ENCODE measurements at places on chromosomes 4 and X.

GRCh38 chr4:35939751-35940150 lies 304.6 kb downstream of the ARAP2 start:
- DNase-seq, result no peak

DNA sequence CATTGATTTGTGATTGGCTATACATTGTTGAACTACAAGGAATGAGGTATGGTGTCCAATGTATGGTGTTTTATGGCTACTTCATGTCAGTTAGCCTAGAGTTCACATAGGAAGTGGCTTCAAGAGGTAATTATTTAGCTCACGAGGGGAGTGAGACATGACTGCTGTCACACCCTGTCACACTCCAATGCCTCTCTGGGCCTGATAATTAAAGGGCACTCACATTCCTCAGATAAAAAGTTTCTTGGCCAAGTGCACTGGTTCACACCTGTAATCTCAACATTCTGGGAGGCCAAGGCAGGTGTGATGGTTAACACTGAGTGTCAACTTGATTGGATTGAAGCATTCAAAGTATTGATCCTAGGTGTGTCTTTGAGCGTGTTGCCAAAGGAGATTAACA lies 65.0 kb upstream of the DDX60 start:
- DNase-seq, result no peak

DNA sequence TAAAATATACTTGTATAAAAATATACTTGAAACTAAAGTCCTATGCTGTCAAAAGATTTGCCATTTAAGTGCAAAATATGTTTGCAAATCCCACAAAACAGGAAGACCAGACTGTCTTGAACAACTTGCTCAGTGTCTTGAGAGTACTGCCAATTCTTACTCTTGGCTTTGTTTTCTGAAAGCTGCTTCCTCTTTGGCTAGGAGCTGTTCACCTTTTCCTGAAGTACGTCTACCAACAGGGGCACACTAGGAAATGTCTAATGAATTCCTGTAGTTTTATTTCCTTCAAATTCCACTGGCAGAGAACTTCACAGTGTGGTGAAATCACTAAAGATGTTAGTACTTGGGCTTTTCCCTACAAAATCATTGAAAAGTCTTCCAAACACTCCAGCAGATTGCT lies 46.4 kb upstream of the ABCG2 start:
- no peak for DNase-seq

DNA sequence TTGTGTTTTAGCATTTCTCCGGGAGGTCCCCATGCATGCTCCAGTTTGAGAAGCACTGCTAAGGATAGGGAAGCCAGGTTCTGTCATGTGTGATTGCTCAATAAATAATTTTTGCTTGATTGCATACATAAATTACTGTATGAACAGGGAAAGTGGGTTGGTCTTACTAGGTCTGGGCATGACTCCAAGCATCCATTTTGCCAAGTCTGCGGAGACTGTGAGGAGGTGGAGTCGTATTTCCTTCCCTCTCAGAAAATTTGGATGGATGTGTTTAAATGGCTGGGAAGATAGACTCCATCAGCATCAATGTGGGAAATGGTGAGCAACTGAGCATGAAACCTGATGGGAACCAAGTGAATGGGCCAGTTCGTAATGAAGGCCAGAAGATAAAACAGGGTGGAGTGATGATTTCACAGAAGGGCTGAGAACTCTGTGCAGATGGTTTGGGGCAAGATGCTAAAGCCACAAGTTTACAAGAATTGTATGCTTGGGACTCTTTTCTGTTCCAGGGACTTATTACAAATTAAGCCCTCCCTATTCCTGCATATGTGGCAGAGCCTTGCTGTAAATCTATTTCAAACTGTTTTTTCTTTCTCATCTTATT lies 84.1 kb downstream of the NHS start:
- no peak for DNase-seq

DNA sequence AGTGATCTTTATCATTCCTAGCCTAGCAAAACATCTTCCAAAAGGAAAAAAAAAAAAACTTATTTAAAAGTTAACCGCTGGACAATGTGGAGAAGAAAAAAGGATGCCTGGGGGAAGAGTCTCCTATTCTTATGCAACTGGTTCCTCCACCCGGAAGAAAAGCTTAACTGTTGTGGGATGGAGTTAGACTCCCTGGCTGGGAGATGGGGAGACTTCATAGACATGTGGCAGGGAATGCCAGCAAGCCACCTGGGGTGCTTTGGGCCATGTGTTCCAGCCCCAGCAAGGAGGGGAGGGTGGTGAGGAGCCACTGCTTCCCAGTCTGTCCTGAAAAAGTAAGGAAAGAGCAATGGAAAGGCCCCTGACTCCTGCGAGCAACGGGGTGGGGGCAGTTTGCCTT lies 119.4 kb upstream of the SPIN4 start:
- no peak for DNase-seq

GRCh38 chr4:110869862-110870572 lies 247.1 kb upstream of the PITX2 start:
- DNase-seq, result no peak

DNA sequence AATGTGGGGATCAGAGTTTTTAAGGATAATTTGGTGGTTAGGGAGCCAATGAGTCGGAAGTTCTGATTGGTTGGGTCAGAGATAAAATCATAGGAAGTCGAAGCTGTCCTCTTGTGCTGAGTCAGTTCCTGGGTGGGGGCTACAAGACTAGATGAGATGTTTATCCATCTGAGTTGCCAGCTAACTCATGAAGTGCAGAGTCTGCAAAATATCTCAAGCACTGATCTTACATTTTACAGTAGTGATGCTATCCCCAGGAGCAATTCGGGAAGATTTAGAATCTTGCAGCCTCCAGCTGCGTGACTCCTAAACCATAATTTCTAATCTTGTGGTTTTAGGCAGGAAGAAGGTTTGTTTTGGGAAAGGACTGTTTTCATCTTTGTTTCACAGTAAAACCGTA lies 565.8 kb upstream of the SPANXN1 start:
- no peak for DNase-seq

Measured in activated T-helper 1 cell treated with anti-CD3 and anti-CD28 coated beads, Interleukin-2, amount 50 U/mL, for 16 hours (primary cell).